Melanocyte of skin (primary cell): ENCODE measurements at places on chromosomes 3 and 15. TPM values are rescaled to one million over a fixed set of nuclear protein-coding genes. Genes with fewer than 3 reads are reported as not detected.

CD200R1 gene
- total RNA-seq: 0.36 TPM in 1 of 2 replicates, not detected in the other

FOXL2NB gene
- total RNA-seq: under 0.01 TPM in 1 of 2 replicates, not detected in the other

ADAMTS9 gene
- 2.4 and 9.8 TPM in 2 replicates for total RNA-seq

ALDH1L1 gene
- 0.31 and 0.33 TPM in 2 replicates for total RNA-seq

LRRC3B gene
- not detected in 2 replicates for total RNA-seq

ZNF662 gene
- total RNA-seq: 0.69 and 0.73 TPM in 2 replicates
